ENCODE measurements at places on chromosomes 2 and 18.

DNA sequence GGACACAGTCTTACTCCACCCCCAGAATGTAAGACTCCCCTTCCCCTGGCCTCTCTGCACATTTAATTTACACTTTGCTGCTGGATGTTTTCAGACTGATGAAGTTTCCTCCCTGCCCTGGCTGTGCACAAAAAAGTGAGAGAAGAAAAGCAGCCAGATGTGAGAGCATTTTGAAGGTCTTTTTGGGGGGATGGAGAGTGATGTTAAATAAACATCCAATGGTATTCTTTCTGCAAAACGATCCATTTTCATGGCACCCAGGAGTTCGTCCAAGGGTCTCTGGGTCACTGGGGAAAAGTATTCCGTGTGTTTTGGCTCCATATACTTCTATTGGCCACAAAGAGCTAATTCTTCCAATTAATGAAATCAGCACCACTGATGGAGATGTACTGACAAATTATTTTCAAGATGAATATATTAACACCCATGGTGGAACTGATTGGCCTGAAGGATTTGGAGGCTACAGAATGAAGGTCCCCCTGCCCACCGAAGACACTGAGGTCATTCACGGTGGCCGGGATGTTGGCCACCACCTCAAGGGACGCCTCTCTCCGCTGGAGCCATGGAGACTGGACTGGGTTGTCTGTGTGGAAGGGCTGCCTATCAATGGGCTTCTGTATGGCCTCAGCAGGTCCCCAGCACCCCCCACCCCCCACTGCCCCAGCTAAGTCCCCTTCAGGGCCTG lies 107.6 kb upstream of the PKDCC start:
- no peak for DNase-seq

GRCh38 chr2:167332358-167332757 lies 444.1 kb downstream of the XIRP2 start:
- DNase-seq: no peak

GRCh38 chr18:812376-813171 lies 532 bp upstream of the YES1 start:
- DNase-seq: peak; percentile 71

GRCh38 chr2:101975171-101975870 lies 16.4 kb upstream of the IL1R2 start:
- DNase-seq: no peak

GRCh38 chr2:183984871-183985270 lies 613.5 kb upstream of the ZNF804A start:
- no peak for DNase-seq

DNA sequence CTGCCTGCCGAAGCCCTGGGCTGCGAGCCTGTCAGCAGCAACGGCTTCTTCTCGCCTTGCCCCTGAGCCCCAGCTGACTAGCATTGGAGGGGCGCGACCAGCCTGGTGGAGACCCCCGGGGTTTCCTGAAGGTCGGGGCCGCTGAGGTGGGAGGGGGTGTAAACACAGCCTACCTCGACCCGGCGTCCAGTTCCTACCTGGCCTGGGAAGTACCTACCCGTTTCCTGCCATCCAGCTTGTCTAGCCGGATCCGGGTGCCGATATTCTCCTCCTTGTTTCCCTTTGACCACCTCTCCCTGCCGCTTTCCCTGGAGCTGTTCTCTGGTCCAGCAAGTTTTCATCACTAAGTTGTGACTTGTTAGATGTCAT lies 511 bp downstream of the MOB4 start:
- no peak for DNase-seq

GRCh38 chr2:165675551-165675968 lies 118.5 kb downstream of the GALNT3 start:
- no peak for DNase-seq

GRCh38 chr2:210004881-210005280 lies 2.4 kb downstream of the RPE start:
- no peak for DNase-seq

GRCh38 chr2:20188851-20189250 lies 36.1 kb downstream of the SDC1 start:
- DNase-seq: no peak

DNA sequence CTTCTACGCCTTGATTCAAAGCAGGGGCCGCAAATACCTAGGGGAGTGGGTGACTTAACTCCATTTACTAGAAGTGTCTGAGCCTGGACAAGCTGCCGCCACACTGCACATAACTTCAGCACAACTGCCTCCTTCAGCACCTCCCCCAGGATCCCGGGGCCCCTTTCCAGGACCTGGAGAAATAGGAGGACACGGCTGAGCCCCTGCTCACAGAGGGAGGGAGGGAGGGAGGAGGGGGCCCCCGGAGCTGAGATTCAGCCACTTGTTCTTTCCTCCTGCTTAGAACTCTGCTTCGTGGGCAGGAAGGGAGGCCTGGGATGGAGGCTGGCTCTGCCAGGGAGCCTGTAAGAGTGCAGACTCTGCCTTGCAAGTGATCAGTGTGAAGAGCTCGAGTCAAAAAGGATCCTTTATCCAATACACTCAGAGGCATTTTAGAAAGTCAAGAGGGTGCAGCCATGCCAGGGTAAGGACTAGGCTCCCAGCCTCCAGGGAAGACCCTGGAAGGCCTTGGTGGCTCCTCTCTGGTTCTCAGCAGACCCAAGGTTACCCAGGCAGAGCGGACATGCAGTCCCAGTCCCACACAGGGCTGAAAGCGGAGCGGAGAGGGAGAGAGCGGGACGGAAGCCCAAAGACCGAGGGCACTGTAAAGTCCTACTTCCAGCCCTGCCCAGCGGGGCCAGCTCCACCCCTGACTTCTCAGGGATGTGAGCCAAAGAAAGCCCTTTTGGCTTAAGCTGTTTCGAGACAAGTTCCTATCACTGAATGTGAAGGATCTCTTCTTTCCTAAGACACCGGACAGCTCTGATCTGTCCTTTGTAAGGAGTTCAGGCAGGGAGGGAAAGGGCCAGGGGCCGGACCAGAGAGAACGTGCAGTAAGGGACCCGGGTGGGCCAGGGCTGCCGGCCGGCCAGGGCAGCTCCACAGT lies 8.6 kb upstream of the ARMC9 start:
- no peak for DNase-seq

DNA sequence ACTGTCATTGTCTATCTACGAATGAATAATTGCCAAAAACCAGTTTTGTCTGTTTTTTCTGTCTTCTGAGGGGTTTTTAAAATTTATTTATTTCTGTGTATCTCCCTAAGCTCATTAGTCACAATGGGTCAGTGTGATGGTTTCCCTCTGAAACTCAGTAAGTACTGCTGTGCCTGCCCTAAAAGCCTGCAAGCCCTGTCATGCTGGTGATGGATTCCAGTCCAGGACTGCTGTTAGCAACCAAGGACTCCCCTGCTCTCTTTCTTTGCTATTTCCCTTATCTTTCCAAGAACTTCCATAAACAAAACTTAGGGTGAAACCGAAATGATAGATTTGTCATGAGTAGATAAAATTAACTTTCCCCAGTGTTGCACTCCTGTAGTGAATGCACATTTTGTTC lies 11.8 kb upstream of the DSG2 start:
- no peak for DNase-seq

GRCh38 chr2:101696272-101697123 lies 1.0 kb upstream of the MAP4K4 start:
- no peak for DNase-seq

DNA sequence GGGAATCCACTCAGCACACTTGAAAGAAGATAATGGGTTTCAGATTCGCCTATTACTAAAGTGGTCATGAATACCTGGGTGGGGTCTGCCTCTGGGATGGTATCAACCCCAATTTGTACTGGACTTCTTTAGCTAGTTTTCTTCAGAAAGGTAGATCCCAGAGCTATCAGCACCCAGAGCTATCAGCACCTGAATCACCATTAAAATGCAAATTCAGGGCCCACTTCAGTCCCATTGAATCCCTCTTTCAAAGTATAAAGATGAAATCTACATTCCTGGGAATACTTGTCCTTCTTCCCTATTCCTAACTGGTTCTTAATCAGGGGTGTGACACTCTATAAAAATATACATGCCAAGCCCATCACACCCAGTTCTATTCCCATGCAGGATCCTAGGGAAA lies 914.3 kb downstream of the DCC start:
- DNase-seq: no peak

DNA sequence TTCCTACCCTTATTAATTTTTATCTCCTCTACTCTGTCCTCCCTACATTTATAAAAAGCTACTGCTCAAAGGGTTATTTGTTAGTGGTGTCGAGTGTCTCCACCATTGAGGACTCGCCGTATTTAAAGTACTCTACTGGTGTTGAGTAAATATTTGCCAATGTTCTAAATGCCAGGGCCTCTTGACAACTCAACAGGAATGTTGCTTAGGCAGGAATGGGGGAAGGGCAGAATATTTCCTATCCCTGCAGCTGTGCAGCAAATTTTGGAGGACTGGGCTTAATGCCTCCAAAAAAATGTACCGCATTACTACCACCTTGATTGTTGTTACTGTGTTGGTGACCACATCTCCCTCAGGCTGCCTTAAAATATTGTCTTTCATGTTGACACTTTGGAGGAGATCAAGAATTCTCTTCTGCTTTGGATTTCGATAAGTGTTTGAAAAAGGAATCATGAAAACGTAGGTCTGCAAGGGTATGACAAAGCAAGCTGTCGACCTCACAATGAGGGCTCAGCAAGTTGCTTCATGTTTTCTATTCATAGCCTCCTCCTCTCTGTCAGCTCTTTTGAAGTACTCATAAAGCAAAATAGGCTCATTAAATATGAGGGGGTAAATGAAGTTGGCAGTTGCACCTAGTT lies 84.3 kb downstream of the EFEMP1 start:
- no peak for DNase-seq

DNA sequence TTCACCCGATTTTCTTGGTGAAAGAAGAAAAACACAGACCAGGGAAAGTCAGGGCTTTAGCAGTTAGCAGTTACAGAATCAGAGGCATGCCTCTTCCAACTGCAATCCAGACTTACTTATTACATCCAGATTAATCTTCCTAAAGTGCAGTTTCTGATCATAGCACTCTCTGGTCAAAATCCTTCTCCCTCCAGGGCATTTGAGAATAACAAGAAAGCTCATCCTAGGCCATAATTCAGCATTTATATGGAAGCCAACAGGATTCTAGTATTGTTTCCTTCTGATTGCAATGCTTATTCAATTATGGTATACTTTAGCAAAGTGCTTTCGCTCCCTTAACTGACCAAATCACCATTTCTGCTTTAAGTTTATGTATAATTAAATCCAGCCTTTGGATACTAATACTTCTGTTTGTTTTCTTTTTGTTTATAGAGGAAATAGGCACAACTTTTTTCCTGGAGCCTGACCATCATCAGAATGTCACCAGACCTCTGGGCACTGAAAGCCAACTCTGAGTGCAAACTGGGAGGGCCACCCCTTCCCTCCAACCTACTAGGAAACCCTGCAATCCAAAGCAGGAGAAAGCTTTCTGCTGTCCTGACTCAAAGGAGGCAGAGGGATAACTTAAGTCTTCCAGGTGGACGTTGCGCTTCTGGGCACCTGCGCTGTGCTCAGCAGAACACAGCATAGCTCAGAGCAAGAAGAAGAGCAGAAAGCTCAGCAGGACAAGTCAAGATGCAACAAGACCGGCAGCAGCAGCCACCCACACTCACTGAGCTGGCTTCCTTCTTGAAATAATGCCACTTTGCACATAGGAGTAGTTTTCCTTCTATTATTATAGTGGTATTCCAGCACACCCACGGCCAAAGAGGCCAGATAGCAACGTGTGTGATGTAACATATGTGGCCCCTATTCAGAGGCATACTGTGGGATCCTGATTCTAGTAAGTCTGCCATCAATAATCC lies 99.3 kb downstream of the STK39 start:
- no peak for DNase-seq

- no peak for DNase-seq
Observed at GRCh38 chr2:212227755-212228154, 310.8 kb downstream of the ERBB4 start.

DNA sequence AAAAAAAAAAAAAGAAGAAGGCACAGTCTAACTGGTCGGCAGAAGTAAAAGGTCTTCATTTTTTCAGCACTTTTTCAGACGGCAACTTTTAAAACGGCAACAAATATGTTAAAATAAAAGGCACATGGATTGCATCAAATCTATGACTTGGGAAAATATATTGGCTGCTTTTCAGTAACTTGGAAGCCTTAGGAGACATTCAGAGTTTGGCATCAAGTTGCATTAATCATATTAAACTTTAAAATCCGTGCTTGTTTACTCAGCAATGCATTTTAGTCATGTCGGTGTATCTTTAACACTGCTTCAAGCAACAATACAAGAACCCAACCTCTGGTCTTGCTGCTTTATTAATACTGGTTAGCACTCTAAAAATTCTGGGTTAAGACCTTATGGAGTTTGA lies 111.1 kb downstream of the MEP1B start:
- no peak for DNase-seq

DNA sequence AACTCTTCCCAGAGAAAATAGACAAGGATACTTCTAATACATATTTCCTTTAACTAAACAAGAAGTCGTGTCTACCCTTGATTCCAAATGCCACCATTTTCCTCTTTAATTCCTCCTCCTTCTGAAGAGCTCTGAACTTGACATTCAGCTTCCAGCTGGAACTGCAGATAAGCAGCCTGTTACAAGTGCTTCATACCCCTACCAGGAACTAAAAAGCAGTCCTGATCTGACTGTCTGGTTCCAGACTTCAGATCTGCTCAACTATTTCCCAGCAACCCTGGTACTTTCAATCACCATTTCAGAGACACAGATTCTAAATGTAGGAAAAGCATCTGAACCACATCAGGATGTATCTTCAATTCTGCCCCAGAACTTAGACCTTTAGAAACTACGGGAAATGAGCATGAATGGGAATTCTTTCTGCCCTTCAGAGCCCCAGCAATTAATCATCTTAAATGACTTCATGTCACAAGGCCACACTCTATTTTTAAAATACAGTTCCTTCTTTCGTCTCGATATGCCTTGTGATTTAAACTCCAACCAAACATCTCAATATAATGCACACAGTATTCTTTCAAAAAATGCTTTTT lies 159.5 kb downstream of the L3MBTL4 start:
- no peak for DNase-seq

- no peak for DNase-seq
Observed at GRCh38 chr18:9848170-9848879, 37.4 kb upstream of the TXNDC2 start.

DNA sequence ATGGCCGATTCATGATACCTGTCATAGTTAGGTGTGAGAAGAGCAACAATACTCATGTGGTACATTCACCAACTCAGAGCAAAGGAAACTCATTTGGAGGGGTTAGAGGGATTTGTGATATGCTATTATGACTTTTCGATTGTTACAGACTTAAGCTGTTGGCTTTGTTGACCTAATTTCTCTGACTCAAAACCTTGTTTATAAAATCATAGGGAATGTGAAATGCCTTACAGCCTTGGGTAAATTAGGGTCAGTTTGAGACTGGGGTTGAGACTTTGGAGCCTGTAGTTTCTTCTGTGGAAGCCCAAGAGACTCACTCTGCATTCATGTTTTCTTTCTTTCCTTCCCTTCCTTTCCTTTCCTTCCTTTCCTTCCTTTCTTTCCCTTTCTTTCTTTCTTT lies 261.9 kb downstream of the LRRTM1 start:
- DNase-seq: no peak

GRCh38 chr2:136225950-136226835 lies 108.2 kb upstream of the CXCR4 start:
- DNase-seq: no peak

- no peak for DNase-seq
Observed at GRCh38 chr2:85925216-85925671, 36.5 kb upstream of the ST3GAL5 start.

- DNase-seq: no peak
Observed at GRCh38 chr18:60892855-60893254, 440.4 kb upstream of the CDH20 start.

- DNase-seq: no peak
Observed at GRCh38 chr2:129877795-129878775, 101.4 kb upstream of the RAB6C start.

All from stimulated activated CD4-positive, alpha-beta T cell treated with anti-CD3 and anti-CD28 coated beads, TNF-alpha, amount 100 ng/mL, for 4 hours (primary cell).